ENCODE measurements at places on chromosomes 1 and 21.

DNA sequence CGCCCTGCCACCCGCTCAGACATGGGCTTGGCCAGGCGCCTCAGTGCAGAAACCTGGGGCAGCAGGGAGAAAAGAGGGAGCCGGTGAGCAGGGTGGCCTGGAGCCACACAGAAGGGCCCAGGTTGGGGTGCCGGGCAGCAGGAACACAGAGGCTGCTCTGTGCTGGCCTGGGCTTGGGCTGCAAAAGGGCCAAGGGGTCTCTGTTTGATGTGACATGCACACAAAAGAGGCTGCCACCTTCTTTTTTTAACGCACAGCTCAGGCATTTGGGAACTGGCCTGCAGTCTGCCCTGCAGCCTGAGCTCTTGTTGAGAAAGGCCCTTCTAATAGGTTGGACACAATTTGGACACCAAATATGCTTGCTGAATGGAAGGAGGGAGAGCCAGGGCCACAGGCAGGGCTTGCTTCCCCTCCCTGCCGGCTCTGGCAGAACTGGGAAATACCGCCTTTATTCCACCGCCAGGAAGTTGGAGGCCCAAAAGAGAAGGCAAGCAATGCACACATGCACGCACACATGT, 32.4 kb downstream of the KIF21B start:
- DNase-seq = no peak

DNA sequence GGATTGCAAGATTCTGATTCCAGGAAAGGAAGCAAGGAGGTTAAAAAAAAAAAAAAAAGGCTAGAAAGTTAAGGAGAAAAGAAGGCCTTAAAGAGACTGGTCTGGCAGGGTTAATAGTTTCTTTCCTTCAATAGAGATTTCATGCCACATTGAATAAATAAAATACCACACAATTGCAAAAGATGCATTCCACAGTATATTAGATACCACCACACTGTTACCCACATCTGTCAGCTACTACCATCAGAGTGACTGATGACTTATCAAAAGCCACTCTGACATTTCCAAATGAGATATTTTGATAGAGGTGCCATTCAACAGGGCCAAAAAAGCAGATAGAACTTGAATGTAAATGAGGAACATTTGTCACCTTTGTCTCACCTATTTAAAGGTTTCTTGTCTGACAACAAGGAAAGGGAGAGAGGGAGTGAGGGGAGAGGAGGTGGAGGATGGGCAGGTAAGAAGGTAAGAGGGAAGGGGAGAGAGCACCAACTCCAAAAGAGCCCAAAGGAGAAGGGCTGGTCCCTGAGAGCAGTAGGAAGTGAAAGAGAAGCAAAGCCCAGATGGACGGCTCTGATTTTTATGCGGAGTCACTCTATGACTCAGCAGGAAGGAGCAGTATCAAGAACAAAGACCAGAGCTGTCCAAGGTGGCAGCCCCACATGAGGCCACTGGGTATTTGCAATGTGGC, 38.3 kb downstream of the LRRN2 start:
- DNase-seq = no peak

DNA sequence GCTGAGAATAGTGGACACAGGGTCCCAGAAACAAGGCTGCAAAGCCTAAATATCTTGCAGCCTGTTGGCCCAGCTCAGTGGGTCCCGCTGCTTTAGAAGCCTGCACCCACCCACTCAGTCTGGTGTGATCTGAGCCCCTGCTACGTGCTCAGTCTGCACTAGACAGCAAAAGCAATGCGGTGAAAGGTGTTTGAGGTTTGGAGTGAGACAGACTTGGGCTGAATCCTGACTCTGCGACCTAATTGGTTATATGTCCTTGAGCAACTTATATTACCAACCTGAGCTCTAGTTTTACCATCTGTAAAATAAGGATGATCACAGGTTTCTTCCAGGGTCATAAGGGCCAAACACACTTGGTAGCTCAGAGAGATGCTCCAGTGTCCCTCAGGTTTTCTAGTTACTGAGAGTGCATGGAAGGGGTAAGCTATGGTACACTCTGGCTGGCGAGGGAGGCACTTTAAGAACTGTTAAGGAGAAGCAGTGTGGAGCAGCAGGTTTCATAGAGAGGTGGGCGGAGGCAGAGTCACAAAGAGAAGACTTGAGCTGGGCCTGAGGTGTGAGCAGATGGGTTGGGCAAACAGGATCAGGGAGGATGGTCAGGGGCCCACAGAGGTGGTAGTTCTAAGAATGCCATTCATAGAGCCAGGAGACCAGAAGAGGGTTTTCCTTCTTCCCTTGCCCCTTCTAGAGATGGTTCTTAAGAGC, 10.1 kb downstream of the TMEM200B start:
- DNase-seq = no peak

- DNase-seq = no peak
Observed at GRCh38 chr1:30378003-30378596, 345.3 kb downstream of the MATN1 start.

GRCh38 chr1:115929881-115930280, 46.4 kb upstream of the SLC22A15 start:
- no peak for DNase-seq

- DNase-seq = no peak
Observed at GRCh38 chr1:240484804-240485443, 127.0 kb downstream of the GREM2 start.

GRCh38 chr1:4267381-4268261, 367.5 kb upstream of the C1orf174 start:
- DNase-seq = no peak

DNA sequence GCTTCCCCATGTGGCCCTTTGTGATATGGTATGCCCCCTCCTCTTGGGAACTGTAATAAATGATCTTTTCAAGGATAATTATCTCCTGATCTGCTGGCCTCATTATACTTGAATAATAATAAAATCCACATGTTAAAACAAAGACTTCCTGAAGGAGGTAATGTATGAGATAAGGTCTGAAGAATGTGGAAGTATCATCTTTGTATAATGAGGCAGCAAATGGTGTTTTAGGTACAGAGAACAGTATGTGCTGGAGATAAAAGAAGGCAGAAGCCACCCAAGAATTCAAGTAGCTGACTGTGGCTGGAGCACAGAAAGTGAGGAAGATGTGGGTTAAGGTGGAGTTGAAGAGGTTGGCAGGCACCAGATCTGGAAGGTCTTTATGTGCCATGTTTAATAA, 12.8 kb upstream of the COG2 start:
- DNase-seq = no peak

GRCh38 chr1:31897526-31898100, 40.6 kb downstream of the PTP4A2 start:
- DNase-seq = no peak

- DNase-seq = no peak
Observed at GRCh38 chr1:121445679-121446078, 260.9 kb downstream of the SRGAP2C start.

DNA sequence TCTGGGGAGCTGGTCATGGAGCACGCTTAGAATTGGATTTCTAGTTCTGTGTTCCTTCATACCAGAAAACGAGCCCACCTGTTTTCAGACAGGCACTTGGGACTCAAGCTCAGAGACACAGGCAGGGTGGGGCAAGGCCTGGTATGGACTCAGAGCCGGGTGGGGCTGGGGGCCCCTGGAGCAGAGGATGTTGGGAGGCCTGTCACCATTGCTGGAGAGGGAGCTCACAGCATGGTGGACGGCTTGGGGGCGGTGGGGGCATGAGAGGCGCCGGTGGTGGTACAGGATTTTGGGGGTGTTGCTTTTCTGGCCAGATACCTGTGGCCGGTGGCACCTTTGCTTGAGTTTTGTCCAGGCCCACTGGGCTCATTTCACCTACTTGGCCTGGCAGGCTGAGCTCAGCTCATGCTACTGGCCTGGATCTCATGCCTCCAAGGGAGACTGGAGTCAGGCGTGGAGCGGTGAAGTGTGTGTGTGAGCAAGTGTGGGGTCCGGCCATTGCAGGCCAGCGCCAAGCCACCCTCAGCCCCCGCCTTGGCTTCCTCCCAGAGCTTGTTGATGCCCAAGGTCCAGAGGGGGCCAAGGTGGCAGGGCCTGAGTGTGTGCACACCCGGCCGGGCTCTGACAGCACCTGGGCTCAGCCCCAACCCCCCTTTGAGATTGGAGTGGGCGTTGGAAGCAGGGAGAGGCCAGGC, 8.7 kb downstream of the SLX9 start:
- DNase-seq = no peak

GRCh38 chr1:241130881-241131280, 226.1 kb downstream of the RGS7 start:
- DNase-seq = no peak

- no peak for DNase-seq
Observed at GRCh38 chr1:91645031-91645430, 144.4 kb downstream of the CDC7 start.

- DNase-seq = no peak
Observed at GRCh38 chr1:156461781-156462647, 38.6 kb downstream of the MEF2D start.
